Amniotic epithelial cell (primary cell): ENCODE measurements at places on chromosomes 5 and 9.

DNA sequence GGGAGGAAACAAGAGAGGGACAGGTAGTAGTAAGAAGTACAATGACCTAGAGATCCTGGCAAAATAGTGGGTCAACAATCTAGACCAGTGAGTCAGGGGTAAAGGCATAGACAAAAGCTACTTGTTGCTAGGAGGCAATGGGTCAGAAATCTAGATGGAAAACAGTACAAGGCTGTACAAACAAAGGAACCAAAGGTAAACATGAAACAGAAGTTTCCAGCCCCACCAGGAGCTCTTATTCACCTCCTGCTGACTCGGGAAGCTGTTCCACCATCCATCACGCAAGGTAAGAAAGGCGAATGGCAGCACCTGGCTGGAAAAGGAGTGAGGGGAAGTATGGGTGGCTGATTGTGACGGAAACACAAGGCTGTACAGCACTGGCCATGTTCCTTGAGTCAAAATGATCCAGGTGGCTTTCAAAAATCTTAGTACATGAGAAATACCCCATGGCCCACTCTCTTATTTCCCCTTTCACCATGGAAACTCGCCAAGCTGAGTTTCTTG is 70.5 kb upstream of the RAI14 start:
- DNase-seq, result peak; percentile 76

GRCh38 chr5:95181644-95182043 is 103.2 kb downstream of the MCTP1 start:
- DNase-seq, result no peak

GRCh38 chr9:88776717-88777497 is 214.4 kb upstream of the S1PR3 start:
- peak; percentile 96 for DNase-seq

DNA sequence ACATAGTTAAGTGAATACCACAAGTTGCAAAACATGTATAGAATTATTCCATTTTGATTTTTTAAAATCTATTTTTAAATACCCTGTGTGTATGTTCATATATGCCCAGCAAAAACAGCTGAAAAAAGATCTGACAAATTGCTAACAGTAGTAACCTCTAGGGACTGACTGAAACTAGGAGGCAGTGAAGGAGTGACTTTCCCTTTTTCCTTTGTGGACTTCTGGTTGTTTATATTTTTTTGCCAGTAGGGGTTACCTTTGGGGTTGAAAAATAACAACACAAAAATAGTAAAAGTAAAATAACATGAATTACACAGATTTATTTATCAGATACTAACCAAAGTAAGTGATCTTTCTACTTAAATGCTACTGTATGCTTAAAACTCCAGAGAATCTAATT is 2.9 kb downstream of the MEGF9 start:
- no peak for DNase-seq

DNA sequence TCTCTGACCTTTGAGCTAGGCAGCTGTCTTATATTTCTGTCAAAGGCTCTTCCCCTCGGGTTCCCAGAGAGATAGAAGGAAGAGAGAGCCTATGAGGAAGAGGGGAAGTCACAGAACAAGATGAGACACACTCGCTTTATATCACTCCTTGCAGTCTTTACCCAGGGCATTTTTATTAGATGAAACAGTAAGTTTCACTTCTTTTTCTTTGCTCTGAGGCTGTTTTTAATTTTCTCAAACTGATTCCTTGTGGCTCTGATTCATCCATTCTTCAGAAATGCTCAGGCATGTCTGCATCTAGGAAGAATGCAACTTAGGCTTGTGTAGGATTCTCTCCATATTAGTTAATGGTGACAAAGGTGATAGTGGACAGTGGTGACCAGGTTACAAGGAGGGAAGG is 132.9 kb upstream of the CHD1 start:
- DNase-seq, result peak; percentile 15

GRCh38 chr5:181235689-181236366 is 7.9 kb downstream of the RACK1 start:
- DNase-seq, result no peak

DNA sequence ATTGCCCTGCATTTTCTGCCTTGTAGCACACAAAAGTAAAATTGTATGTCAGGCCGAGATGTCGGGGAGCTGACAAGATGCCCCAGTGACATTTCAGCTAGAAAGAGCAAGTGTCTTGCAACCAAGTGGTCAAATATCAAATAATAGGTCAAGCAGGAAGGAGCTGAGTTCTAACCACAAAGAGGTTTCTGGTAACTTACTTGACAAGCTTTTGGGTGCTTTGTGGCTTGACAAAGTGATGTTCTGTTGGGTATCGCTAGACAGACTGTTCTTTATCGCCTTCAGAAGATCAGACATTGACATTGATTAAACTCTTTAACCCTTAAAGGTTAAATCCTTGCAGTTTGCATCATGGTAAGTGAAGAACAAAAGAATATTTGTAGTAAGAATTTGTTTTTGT is 419.9 kb downstream of the CCDC171 start:
- no peak for DNase-seq

DNA sequence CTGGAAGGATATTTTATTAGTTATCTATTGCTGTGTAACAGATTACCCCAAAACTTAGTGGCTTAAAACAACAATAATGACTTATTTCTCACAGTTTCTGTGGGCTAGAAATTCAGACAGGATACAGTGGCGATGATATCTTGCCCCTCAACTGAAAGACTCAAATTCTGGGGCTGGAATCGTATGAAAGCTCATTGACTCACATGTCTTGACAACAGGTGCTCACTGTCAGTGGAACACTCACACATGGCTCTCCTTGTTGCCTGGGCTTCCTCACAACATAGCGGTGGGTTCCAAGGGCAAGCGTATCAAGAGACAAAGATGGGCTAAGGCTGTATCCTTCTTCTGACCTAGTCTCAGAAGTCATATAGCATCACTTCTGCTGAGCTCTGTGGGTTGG is 3.7 kb upstream of the GNPDA1 start:
- DNase-seq, result no peak

- no peak for DNase-seq
Observed at GRCh38 chr9:114098021-114098935, 814 bp downstream of the KIF12 start.

- DNase-seq, result no peak
Observed at GRCh38 chr5:87997662-87998061, 271.0 kb downstream of the TMEM161B start.

GRCh38 chr9:36941441-36941840 is 92.6 kb downstream of the PAX5 start:
- no peak for DNase-seq

- DNase-seq, result peak; percentile 31
Observed at GRCh38 chr9:112380102-112380824, at the start of gene HSDL2. Gene HSDL2 (plus strand): TSS chr9:112380108. CDS start chr9:112380164, 56 bp downstream.

- DNase-seq, result no peak
Observed at GRCh38 chr5:158033724-158034123, 174.8 kb upstream of the CLINT1 start.

DNA sequence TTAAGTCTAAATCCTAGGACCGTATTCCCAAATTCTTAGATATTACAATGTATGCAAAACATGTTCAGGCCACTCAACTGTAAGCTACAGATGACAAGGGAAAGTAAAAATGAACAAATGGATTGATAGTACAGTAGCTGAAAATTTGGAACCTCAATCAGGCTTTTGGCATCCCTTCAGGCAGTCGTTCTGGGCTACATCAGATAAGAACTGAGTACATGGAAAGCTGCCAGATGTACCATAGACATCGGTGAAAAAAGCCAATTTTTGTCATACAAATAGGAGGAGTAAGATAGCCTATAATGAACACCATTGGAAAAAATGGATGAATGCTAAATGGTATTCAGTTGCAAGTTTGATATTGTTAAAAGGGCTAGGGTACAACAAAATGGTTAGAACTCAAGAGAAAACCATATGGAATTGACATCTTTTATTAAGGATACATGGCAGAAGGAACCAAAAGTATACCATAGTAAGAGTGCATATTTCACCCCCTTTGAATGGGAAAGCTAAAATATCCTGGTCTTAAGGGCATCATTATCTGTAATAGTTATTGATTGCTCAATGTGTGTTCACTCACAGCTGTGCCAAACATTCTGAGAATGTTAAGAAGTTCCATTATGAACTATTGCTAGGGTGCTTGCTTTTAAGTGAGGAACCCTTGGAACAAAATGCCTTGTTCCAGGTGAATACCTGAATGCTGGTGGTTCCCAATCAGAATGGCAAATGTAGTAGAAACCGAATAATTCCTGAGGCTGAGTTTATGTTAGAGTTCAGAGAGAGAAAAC is 86.4 kb downstream of the NR3C1 start:
- no peak for DNase-seq

DNA sequence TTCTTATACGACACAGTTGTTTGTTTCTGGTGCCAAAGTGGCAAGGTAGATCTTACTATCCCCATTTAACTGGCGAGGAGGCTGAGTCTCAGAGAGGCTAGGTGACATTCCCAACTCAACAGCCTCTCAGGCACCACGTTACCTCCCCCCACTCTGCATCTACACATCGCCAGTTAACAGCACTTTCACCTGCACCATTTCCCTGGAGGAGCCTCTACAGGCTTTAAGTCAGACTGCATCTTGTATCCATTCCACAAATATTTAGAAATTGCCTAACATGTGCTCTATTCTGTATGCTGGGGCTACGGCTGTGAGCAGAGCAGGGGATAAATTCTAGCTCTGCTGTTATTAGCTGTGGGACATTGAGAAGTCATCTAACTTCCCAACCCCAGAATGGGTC is 168.6 kb downstream of the INSYN2B start:
- DNase-seq, result no peak

- DNase-seq, result peak; percentile 14
Observed at GRCh38 chr5:119943148-119943547, 313.8 kb downstream of the FAM170A start.

- DNase-seq, result peak; percentile 64
Observed at GRCh38 chr5:78541086-78541654, 107.4 kb downstream of the LHFPL2 start.
